ENCODE measurements at places on chromosomes 12 and 14.

DNA sequence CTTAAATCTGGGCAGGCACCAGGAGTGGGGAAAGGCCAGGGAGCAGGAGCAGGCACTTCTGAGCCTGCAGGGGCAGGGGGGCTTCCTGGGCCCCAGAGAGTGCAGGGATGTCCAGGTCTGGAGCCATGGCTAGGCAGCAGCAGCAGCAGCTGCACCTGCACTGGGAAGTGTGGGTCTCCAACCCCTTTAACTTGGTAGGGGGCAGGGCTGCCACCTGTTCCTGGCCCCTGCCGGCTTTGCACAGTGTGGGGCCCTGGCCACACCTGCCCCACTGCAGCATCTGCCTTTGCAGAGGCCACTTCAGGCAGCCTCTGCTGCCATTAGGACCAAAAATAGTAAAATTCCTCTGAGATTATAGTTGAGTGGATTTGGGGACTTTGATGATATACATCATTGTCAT lies 138.5 kb downstream of the SLC16A7 start:
- DNase-seq, result no peak

DNA sequence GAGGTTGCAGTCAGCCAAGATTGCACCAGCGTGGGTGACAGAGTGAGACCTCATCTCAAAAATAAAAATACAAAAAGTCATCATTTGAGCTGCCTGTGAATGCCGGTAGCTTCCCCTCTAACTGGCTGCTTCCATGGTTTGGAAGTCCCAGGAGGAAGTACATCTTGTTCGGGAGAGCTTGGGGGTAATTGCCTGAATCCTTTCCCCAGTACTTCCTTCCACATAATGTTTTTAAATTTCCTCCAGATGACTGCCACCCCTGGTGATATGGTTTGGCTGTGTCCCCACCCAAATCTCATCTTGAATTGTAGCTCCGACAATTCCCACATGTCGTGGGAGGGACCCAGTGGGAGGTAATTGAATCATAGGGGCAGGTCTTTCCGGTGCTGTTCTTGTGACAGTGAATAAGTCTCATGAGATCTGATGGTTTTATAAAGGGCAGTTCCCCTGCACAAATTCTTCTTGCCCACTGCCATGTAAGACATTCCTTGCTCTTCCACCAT lies 87.2 kb downstream of the SPRING1 start:
- no peak for DNase-seq

- no peak for DNase-seq
Measured at GRCh38 chr14:77390188-77390587, 13.0 kb downstream of the SAMD15 start.

DNA sequence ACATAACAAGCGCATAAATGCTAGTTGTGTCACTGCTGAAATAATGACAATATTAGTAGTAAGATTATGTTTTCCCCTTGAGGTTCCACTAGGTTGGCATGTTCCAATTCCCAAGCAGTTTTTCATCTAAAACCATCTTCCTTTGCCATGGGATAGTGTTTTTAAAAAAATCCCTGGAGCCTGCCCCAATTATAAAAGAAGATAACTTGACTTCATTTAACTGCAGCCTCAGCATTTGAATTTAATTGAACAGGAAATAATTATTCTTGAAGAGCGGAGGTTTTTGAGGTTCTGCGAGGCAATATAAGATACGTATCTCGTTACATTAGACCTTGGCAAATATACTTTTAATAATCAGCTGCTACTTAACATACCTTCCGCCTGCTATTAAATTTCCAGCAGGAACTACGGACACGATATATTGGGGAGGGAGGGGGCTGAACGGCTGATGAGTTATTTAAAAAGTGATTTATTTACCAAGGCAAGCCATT lies 65.2 kb upstream of the HSPB8 start:
- no peak for DNase-seq

DNA sequence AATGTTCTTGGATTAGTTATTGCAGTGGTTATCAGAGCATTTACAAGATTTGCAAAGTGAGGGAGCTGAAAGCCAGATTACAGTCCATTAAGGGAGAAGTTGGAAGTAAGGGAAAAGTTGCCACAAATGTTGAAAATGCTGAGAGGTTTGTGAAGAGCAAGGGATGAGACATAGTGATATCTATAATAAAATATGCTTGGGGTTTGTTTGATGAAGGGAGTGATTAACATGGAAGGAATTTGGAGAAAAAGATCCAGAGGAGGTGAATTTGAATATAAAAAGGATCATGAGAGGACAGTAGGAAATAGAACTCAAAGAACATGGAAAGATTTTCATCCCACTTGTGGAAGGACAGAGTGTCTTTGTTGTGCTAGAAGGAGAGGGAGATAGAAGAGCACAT lies 19.3 kb upstream of the CCER1 start:
- DNase-seq, result no peak

DNA sequence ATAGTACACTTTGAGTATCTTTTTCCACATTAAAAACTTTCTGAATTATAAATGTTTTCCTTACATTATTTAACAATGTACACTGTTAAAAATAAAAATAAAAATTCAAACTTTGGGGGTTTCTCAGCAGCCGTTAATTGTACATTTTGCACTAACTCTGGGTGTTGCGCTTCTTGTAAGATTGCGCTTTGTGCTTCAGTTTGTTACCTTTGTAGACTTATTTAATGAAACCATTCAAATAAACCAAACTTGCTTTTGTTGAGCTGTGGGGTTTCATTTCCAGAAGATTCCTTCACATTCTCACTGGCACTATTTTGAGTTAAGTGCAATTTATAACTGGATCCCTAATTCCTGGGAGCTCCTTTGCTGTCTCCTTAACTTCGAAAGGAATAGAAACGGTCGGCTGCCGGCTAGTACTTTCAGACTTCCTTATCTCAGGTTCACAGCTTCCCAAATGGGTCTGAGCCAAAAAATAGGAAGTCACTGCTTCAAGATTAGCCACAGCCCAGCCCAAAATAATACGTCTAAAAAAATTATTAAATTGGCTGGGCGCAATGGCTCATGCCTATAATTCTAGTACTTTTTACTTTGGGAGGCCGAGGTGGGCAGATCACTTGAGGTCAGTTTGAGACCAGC lies 38.2 kb downstream of the RAD52 start:
- DNase-seq, result no peak

- DNase-seq, result no peak
Measured at GRCh38 chr12:45435945-45436710, 220.2 kb downstream of the ANO6 start.

- DNase-seq, result no peak
Measured at GRCh38 chr12:53530920-53531319, 23.6 kb upstream of the NPFF start.

- DNase-seq, result no peak
Measured at GRCh38 chr12:122895320-122895703, 612 bp downstream of the VPS37B start.

DNA sequence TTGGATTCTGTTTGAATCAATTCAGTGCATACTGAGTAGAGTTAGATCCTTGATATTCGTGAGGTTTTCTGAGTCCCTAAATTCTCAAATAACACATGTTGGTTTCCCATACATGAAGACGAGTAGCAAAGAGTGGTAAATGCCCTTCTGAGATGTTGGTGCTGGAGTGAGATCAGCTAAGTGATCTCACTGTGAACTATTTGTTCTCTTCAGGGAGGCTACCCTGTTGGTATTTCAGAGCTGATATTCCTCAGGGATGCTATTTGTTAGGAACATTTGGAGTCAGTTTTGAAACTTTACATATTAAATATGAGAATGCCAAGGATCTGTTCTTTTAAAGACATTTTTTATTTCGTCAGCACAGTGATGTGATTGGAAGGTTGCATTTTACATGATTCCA lies 54.7 kb downstream of the SUSD6 start:
- no peak for DNase-seq

DNA sequence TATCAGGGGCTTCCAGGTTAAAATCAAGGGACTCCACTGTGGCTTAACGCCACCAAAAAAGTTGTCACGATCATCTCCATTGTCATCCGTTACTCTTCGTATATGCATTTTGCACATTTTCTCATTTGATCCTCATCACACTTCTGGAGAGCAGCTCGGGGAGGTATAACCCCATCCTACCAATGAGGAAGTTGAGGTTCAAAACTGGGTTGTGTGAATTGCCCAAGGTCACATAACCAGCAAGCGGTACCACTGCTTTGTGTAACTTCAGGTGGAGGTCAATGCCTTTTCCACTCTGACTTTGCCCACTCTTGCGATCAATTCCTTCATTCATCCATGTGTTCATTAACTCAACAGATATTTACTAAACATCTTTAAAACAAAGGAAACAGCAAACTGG lies 71.1 kb upstream of the CCND2 start:
- no peak for DNase-seq

GRCh38 chr12:120654656-120655055 lies 14.2 kb downstream of the CABP1 start:
- DNase-seq, result no peak

GRCh38 chr12:27276275-27276674 lies 32.2 kb downstream of the STK38L start:
- no peak for DNase-seq

GRCh38 chr14:22375321-22375930 lies 213.6 kb downstream of the DAD1 start:
- DNase-seq, result no peak

- DNase-seq, result no peak
Measured at GRCh38 chr12:109594556-109595317, 21.1 kb downstream of the MVK start.

GRCh38 chr12:121799842-121800693 lies 3.7 kb upstream of the SETD1B start:
- DNase-seq, result no peak

DNA sequence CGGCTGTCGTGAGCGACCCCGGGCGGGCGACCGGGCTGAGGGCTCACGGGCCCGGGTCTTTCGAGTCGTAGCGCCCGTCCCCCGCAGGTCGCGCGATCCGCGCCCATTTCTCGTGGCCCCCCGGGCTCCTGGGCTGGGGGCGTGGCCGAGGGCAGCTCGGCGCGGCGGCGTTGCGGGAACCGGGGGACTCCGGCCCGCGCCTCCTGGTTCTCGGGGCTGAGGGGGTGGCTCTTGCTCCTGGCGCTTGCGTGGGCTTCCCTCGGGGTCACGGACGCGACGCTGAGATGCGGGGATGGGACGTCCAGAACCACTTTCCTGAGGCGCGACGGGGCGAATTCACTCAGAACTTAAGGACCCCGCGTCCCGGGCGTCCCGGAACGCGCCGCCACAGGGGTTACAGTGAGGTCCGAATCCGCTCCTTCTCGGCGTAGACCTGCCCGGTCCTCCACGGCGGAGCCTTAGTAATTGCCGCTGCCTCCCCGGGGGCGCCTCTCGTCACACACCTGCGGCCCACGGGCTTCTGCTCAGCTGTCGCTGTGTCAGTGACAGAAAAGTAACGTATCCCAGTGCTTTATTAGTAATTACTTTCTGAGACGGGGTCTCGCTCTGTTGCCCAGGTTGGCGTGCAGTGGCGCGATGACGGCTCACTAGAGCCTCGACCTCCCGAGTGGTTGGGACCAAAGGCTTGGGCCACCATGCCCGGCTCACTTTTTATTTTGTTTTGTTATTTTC lies 606 bp downstream of the EP400 start:
- DNase-seq, result no peak

- DNase-seq, result no peak
Measured at GRCh38 chr14:69154779-69155178, 1.9 kb upstream of the DCAF5 start.

DNA sequence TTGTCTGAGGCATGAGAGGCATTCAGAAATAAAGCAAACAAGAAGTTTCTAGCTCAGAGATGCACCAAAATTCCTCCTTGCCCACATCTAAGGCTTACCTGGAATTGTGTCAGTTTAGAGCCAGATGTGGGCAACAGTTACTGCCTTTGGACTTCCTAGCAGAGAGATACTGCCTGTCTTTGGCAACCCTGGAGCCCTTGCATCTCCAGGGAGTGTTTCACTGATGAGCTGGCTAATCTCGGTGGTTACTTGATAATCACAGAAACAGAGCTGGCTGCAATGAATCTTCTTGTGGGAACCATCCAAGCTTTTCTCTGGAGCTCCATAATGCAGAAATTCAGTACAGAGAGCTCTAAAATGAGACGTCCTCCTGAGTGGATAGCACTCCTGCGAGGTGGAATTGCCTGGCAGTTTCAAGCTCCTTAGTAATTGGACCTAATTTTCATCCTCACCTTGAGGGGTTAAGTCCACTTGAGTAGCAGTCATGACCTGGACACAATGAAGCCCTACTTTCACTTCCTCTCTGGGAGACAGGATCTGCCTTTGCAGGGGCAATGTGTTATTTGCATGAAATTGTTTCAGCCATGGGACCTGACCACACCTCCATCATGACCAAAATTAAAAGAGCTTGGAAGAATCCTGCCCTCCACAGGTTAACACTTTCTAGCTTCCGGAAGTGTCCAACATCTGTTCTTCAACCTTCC lies 108.8 kb upstream of the ARHGAP5 start:
- no peak for DNase-seq

DNA sequence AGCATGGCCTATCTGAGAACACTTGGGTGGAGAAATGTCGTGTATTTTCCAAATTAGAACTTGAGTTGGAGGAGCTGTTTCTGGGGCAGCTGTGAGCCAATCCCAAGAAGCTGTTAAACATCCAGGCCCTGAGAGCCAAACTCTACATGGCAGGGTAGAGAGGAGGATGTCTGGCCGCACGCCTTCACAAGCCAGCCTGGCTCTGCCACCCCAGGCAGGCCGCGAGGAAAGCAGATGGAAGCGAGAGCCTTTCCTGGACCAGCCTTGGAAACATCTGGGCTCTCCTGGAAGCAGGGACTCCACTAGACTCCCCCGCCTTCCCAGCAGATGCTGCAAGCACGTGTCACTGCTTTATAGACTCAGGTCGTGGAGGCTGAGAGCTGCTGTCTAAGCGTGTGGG lies 312.8 kb upstream of the FKBP4 start:
- no peak for DNase-seq

GRCh38 chr14:71539650-71540285 lies 392.5 kb upstream of the RGS6 start:
- DNase-seq, result no peak

GRCh38 chr12:111312016-111312415 lies 56.9 kb downstream of the PHETA1 start:
- no peak for DNase-seq

DNA sequence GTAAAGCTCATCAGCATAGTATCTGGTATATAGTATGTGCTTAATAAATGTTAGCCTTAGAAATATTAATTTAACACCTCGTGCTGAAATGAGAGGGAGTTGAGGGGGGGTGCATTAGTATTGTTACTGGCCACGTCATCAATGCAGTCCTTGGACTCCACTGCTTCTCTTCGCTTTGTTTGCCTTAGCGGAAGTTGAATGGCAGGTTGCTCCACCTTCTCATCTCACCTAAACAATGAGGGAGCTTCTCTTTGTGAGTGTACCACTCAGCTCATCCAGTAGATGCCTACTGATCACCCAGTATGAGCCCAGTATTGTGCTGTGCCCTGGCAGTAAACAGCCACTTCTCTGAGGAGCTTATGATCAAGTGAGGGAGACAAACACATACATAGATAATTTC lies 4.5 kb downstream of the TMEM117 start:
- no peak for DNase-seq

GRCh38 chr14:35286003-35286600 lies 6.1 kb upstream of the PSMA6 start:
- DNase-seq, result no peak

DNA sequence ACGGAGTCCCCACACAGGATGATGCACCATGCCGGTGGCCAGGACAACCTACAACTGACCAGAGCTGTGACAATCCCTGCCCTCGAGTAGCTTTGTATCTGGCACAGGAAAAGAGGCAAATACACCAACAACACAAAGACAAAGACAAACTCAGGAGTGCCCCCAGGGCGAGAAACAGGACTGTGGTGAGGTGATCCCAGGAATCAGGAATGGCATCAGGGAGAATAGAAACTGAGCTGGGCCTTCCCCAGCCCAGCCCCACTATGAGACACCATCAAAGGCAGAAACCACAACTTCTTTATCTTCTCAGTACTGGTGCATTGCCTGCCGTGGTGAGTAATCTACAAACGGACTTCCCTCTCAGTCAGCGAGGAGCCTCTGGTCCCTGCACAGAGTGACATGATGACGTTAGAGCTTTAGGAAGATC lies 157.7 kb downstream of the TTC7B start:
- no peak for DNase-seq
